NCI-H2081 (cell line): ENCODE measurements at places on chromosomes 16 and 17.

- DNase-seq = no peak
Observed at GRCh38 chr17:3891626-3892094, 1.2 kb downstream of the CAMKK1 start.

DNA sequence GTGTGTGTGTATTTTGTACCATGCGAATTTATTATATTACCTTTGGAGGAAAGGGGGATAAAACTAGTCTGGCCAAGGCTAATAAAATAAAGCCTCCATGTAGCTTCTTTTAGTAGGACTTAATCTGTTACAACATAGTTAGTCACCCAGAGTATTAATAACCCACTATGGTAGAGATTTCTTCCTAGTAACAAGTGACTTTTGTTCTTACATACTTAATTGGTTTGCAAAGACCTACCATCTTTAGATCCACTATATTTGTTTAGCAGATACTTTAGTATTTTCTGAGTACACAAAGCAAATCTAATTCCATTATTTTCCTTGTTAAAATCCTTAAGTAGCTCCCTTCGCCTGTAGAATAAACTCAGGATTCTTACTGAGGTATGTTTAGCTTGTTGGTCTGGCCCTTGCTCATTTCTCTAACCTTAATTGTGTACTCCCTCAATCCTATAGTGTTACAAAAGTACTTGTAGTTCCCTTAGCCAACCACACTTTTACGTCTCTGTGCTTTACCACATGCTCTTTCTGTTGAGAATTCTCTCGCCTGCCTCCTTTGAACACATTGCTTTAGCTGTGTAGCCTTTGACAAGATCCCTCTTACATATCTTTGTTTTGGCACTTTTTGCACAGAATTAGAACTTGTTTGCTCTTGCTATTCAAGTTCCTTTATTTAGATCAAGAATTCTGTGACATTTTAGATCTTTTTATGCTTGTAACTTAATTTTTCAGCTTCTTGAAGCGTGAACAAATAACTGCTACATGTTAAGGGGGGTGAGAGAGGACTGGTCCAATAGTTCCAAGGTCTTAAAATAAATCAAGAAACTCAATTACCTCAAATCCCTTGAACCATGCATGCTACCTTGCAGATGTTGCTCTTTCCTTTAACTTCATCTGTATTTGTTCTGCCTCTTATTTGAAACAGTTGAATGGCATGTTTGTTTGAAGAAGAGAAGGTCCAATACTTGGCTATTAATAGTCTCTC is 23.8 kb downstream of the CLTC start:
- DNase-seq = no peak

DNA sequence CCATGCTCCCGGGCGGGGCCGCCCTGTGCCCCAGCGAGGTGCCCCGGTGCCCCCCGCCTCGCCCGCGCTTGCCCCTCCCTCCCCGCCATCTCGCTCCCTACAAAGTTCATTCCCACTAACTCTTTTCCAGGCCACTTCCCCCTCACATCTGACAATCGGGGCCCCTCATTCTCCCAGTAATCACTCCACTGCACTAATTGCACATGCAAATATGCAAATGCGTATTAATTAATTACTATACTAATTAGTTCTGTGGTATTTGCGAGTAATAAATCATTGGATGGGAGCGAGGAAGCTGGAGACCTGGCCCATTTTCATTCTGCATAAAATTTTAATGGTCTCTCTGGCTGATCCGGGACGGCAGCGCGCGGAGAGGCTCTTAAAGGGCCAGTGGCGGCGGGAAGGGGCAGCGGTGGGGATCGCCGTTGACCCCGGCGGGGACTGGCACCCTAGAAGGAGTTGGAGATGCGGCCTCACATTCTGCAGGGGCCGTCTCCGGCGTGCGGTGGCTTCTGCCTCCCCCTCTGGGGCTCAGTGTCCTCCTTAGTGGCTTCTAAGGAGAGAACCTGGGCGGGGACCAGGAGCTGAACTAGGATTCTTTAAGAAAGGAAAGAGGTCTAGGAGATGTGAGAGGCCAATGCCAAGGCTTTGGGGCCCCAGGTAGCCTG is 8.4 kb upstream of the PPP1R1B start:
- DNase-seq = peak; percentile 31

GRCh38 chr16:641326-642188 is at the start of gene MCRIP2:
TSS of gene MCRIP2 (plus strand) at chr16:641828. CDS start at chr16:641992, 164 bp downstream.
- DNase-seq = peak; percentile 80

DNA sequence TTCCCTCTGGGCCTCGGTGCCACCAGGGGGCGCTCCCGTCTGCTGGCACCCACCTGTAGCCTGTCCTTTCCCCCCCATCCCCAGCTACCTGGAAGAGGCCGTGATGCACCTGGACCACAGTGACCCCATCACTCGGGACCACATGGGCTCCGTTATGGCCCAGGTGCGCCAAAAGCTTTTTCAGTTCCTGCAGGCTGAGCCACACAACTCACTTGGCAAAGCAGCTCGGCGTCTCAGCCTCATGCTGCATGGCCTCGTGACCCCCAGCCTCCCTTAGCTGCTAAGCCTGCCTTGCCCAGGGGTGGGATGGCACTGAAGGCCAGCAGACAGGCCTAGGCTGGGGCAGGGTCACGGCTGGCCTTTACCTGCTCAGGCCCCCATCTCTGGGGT is 818 bp upstream of the NRN1L start:
- peak; percentile 21 for DNase-seq

DNA sequence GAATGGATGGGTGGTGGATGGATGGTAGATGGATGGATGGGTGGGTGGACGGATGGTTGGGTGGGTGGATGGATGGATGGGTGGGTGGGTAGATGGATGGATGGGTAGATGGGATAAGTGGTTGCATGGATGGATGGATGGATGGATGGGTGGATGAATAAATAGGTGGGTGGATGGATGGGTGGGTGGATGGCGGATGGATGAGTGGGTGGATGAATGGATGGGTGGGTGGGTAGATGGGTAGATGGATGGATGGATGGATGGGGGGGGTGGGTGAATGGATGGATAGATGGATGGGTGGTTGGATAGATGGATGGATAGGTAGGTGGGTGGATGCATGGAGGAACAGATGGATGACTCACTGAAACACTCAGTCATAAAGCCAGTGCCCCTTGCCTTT is 51.0 kb upstream of the FASN start:
- no peak for DNase-seq

- DNase-seq = no peak
Observed at GRCh38 chr16:12412252-12412651, 391.4 kb downstream of the CPPED1 start.

DNA sequence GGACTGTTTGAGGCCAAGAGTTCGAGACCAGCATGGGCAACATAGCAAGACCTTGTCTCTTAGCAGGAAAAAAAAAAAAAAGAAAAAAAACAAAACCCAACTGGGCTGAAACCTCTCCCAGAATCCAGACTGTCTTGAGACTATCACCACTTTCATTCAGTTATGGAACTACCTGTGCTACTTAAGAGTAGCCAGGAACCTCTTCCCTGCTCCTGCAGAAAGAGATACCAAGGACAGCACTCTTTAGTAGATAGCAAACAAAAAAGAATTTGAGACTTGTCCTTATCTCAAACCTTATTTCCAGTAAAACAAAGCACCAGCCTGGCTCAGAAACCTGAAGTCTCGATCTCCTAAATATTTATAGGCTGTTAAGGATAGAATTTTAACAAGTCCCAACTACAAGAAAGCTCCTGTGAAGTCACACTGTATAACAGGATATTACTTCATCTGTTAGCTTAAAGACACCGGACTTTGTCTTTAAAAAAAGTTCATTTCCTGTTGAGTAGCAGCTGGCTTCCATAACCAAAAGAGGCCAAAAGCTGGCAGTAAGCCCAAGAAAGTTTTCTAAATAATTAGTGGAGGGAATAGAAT is 5.1 kb downstream of the CDR2 start:
- peak; percentile 12 for DNase-seq

DNA sequence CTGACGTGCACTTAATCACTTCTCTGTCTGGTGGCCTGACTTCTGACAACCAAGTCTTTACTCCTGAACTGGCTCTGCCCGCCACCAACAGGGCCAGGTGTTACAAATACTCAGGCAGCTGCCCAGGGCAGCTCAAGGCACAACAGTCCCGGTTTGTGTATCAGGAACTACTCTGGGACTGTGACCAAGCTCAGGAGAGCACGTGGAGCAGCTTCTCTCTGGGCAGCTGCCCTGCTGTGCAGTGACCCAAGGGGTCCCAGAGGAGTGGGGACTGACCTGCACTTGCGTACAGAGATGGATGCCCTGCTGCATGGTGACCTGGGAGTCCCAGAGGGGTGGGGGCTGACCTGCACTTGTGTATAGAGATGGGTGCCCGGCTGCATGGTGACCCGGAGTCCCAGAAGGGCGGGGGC is 21.9 kb downstream of the LITAFD start:
- DNase-seq = no peak

GRCh38 chr17:62105357-62105756 is 40.3 kb upstream of the MED13 start:
- no peak for DNase-seq

- no peak for DNase-seq
Observed at GRCh38 chr17:1467898-1468492, 12.0 kb upstream of the CRK start.

DNA sequence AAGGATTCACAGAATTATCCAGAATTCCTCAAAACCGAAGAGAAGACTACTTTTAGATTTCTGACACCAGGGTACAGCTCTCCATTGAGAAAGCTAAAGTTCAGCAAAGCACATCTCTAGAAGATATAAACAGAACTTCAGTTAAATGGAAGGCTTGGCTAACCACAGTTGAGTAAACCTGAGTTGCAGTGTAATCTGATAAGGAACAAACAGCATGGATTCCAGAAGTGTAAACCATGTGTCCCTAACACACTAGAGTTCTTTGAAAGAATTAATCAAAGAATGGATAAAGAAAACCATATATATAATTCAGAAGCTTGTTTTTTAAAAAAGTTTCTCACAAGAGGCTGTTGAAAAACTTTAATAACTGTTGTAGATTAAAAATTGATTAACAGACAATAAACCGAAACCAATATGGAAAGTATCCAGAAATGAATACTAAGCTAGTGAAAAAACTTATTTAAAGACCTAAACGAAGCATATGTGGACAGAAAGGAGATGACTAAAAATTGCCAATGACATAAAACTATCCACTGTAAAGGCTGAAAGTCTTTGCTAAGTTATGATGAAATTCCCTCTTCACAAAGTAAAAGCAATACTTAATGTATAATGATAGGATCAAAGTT is 4.3 kb downstream of the RNF43 start:
- no peak for DNase-seq

DNA sequence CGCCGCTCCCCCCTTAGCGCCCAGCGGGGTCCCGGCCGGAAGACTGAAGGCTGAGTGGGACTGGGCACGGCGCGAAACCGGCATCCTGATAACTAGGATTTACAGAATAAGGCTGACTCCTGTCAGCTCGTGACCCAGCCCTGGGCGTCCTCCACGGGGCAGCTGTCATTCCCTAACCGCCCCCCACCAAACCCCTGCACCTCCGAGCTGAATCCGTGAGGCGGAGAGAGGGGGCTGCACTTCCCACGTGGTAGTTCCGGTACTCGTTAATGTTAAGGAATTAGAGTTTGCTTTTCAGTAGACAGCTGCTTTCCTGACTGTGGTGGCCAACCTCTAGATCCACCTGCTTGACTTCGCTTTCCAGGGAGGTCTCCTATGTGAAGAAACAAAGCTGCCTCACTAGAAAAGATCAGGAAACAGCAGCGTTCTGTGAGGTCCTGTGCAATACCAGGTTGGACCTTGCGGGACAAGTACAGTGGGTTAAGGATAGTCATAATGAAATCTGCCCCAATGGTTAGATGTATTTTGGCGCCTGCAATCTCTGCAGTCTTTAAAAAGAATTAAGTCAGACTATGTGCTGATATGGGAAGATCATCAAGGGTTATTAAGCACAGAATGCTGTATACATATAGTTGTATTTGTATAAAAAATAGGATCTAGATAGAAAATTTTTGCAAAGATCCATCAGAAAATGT is 1.1 kb upstream of the WBP2 start:
- no peak for DNase-seq

DNA sequence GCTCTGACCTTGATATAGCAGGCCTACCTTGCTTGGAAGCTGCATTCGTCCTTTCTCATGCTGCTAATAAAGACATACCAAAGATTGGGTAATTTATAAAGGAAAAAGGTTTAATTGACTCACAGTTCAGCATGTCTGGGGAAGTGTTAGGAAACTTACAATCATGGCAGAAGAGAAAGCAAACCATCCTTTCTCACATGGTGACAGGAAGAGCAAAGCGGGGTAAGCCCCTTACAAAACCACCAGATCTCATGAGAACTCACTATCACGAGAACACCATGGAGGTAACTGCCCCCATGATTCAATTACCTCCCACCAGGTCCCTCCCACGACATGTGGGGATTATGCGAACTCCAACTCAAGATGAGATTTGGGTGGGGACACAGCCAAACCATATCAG is 6.0 kb upstream of the MAPT start:
- DNase-seq = no peak

GRCh38 chr16:64615630-64616280 is 506.1 kb downstream of the CDH11 start:
- peak; percentile 85 for DNase-seq

- DNase-seq = no peak
Observed at GRCh38 chr16:10970065-10970464, 25.7 kb downstream of the CLEC16A start.
